Activated CD4-positive, alpha-beta memory T cell treated with anti-CD3 and anti-CD28 coated beads for 36 hours (primary cell): ENCODE measurements at places on chromosomes 12 and 14. TPM values are rescaled to one million over a fixed set of nuclear protein-coding genes. Genes with fewer than 3 reads are reported as not detected.

GRCh38 chr14:45810152-45810872, 557.3 kb upstream of the MIS18BP1 start:
- no peak for DNase-seq
- H3K4me1 ChIP-seq, result no peaks in the 10 kb centered on the region
- H3K36me3 ChIP-seq, result no peaks in the 10 kb centered on the region
- no peak overlapping the region for H3K4me3 ChIP-seq
- no peak overlapping the region for H3K27ac ChIP-seq

Gene ACOT2
- total RNA-seq, result 4.8 TPM

Gene PA2G4
- 399 TPM for total RNA-seq

DNA sequence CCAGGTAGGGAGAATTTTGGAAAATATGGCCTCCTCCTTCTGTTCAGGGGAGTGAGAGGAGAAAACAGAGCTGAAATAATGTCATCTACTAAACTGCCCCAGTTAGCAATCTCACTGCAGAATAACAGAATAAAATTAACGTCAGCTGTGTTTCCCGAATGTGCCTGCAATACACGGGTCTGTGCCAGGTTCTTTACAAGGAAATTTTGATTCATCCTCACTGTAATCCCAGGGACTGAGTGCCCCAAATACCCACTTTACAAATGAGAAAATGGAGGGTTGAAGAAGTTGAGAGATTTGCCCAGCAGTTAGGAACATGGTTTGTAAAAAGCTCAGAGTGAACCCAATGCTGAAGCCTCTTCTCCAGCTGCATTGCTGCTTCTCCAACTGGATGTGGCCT, 21.3 kb upstream of the SERPINA6 start:
- H3K27ac ChIP-seq, result peak overlapping the region; percentile 95
- no peak overlapping the region for H3K4me3 ChIP-seq
- DNase-seq, result no peak
- peaks cover 71% of the 10 kb centered on the region for H3K4me1 ChIP-seq

Gene CPNE6
- not detected for total RNA-seq

Gene IKZF4
- 15.1 TPM for total RNA-seq

DNA sequence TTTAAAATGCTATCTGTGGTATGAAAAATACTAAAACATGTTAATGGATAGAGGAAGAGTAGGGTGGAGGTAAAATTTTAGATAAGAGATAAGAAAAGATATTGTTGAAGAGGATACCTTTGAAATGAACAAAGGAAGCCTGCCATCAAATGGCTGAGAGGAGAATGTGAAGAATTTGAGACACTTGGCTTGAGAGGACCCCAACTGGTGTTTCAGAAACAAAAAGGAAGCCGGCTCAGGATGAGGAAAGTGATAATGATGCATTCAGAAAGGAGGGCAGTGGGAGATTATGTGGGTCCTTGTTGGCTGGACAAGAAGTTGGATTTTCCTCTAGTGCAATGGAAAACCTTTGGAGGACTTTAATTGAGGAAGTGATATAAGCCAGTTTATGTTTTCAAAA, 264.4 kb downstream of the DUSP6 start:
- H3K4me3 ChIP-seq, result no peak overlapping the region
- H3K27ac ChIP-seq, result no peak overlapping the region
- DNase-seq, result no peak
- peaks cover 5% of the 10 kb centered on the region for H3K27me3 ChIP-seq
- H3K4me1 ChIP-seq, result peaks cover 10% of the 10 kb centered on the region

- H3K27me3 ChIP-seq, result no peaks in the 10 kb centered on the region
- H3K36me3 ChIP-seq, result peaks cover 46% of the 10 kb centered on the region
- no peak overlapping the region for H3K4me3 ChIP-seq
- peak overlapping the region; percentile 33 for H3K27ac ChIP-seq
- peaks cover 10% of the 10 kb centered on the region for H3K4me1 ChIP-seq
- no peak for DNase-seq
These were observed 37.5 kb downstream of the ZFC3H1 start for GRCh38 chr12:71626098-71626497.

GRCh38 chr12:107007411-107007810, 20.5 kb upstream of the MTERF2 start:
- H3K36me3 ChIP-seq, result peaks cover 6% of the 10 kb centered on the region
- DNase-seq, result no peak
- H3K4me3 ChIP-seq, result no peak overlapping the region
- H3K27ac ChIP-seq, result no peak overlapping the region
- H3K4me1 ChIP-seq, result no peaks in the 10 kb centered on the region

Gene CCND2
- total RNA-seq, result 261 TPM

DNA sequence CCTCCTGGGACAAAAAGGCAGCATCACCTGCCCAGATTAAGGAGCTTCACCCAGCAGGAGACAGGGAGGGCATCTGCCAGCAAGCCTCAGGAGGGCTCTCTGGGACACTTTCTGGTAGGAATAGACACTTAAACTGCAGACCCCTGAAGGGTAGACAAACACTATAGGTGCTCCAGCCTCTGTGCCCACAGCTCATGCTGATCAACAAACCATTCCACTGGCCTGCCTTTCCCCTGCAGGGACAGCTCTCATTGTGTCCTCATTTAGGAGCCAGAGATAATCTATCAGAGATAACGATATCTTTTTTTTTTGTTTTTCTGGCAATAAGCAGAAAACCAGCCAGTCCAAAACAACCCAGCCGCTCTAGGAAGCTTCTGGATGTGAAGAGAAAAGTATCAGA, 251.8 kb upstream of the CCDC196 start:
- no peak overlapping the region for H3K4me3 ChIP-seq
- peaks cover 15% of the 10 kb centered on the region for H3K27me3 ChIP-seq
- no peak overlapping the region for H3K27ac ChIP-seq

DNA sequence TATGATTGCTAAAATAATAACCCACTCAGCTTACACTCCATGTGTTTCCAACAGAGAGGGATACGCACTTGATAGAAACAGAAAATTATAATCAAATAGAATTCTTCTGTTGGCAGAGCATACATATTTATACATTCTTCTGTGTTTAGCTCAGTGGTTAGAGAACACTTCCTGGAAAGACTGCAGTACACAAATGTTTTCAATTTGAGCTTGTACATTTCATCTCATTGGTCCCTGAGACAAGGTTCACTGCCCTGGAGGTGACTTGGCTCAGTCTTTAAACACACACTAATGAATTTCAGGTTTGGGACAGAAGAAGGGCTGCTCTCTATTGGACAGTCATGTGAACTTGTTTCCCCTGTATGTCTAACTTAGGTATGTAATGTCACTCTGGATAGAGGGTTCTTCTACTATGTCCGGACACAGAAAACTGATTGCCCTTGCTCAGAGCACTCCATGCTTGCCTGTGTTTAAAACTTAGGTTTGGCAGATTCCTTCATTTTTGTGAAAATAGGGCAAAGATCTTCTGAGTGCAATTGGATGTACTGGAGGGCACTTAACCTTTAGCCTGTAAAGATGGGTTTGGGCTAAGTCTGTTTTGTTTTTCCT, 22.9 kb downstream of the PROX2 start:
- no peak for DNase-seq
- H3K4me1 ChIP-seq, result peaks cover 16% of the 10 kb centered on the region
- H3K4me3 ChIP-seq, result no peak overlapping the region
- H3K36me3 ChIP-seq, result no peaks in the 10 kb centered on the region
- no peaks in the 10 kb centered on the region for H3K27me3 ChIP-seq

Gene ANO4
- total RNA-seq, result not detected

DNA sequence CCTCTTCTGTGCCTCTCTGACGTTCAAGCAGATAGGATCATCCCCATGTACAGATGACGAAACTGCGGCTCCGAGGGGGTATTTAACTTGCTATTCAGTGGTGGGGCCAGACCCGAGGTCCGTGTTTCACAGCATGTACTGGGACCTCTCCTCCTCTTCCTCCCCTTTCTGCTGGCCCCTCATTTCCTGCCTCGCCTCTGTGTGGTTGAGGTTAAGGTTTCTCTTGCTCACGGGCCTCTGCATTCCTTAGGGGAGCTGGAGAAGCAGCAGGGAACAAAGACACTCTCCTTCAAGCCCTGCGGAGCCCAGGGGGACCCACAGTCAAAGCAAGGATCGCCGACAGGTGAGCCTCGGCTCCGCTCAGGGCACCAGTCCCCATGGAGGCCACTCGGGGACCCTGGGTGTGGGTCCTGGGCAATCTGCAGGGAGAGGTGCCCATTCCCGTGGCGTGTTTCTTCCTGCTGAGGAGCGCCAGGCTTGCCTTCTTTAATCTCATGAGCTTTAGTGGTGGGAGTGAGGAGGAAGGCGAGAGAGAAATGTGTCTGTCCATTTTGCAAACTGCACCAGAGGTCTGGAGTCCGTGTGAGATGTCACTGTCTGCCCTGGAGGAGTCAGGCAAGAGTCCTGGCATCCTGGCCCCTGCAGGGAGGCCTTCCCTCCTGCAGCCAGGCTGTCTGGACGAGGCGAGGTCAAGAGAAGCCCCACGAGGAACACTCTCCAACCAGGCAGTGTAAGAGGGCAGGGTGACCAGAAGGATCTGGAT, 45.0 kb downstream of the SLC6A12 start:
- peaks cover 4% of the 10 kb centered on the region for H3K27me3 ChIP-seq
- H3K36me3 ChIP-seq, result no peaks in the 10 kb centered on the region

Gene TAMALIN
- total RNA-seq, result 18.7 TPM

Gene LALBA
- not detected for total RNA-seq

DNA sequence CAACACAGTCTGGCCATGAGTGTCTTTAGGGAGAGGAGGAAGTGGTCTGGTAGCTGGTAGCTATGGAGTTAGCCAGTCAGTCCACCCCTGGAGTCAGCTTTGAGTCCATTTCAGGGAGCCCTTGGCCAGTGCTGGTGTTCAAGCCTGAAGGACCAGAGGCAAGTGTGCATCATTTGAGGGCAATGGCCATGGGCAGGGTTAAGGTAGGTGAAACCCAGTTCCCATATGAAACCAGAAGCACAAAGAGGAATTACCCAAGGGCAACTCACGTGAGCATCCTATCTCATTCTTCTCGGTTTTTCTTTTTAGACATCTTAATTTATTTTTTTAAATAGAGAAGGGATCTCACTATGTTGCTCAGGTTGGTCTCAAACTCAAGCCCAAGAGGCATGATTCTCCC, 61.3 kb upstream of the ACTN1 start:
- H3K27me3 ChIP-seq, result peaks cover 32% of the 10 kb centered on the region
- H3K4me1 ChIP-seq, result peaks cover 1% of the 10 kb centered on the region
- no peaks in the 10 kb centered on the region for H3K36me3 ChIP-seq
- no peak for DNase-seq

Gene PRKD1
- not detected for total RNA-seq

DNA sequence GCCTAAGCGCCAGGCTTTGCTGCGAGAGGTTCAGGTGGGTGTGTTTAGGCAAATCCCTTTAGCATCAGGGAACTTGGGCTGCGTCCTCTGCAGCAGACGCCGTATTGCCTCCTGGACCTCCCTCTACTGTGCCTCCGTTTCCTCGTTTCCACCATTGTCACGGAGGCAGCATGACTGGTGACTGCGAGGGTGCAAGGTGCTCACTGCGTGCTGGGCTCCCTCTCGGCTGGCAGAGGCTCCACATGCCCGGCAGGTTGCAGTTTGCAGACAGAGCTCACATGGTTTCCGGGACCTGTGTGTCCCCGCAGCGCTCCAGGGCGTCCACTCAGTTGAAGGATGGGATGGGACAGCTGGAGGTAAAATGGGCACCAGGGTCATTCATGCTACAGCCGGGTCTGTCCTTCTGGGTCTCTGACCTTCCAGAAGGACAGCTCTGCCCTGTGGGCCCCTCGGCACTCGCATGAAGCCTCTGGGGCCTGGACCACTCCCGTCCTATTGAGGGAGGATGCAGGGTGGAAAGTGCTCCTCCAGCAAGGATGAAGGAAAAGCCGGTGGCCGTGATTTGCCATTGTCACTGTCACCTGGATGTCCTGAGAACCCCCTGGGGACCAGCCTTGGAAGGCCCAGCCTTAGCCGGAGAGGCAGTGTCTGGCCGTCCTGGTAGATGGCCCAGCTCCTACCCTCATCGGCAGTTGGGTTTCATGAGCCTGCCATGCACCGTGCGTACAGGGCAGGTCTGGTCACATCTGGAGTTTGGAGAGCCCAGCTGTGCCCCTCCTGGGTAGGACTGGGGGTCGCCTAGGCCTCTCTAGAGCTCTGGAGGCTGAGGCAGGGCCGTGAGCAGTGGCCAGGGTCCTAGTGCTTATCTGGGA, 146.5 kb downstream of the KIF26A start:
- H3K36me3 ChIP-seq, result no peaks in the 10 kb centered on the region
- H3K4me1 ChIP-seq, result no peaks in the 10 kb centered on the region
- no peak overlapping the region for H3K27ac ChIP-seq
- no peak for DNase-seq
- no peaks in the 10 kb centered on the region for H3K27me3 ChIP-seq

DNA sequence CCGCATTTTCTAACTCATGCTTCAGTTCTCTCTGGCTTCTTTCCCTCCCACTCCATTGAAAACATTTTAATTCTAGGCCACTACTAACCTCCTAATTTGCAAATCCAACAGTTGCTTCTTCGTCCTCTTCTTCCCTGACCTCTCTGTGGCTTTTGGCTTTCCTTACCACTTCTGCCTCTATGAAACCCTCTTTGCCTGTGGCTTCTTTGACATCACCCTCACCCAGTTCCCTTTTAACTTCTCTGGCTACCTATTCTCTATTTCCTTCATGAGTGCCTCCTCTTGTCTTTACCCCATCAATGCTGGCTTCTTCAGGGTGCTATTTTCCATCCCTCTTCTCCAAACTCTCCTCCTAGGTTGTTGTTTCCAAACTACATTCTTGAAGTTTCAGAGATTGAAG, 4.4 kb upstream of the HCFC2 start:
- H3K36me3 ChIP-seq, result peaks cover 2% of the 10 kb centered on the region
- no peak overlapping the region for H3K4me3 ChIP-seq
- peaks cover 2% of the 10 kb centered on the region for H3K4me1 ChIP-seq
- H3K27me3 ChIP-seq, result peaks cover 18% of the 10 kb centered on the region

Gene E2F7
- total RNA-seq, result 5.8 TPM

GRCh38 chr12:124527861-124528561, 39.4 kb downstream of the NCOR2 start:
- H3K4me3 ChIP-seq, result no peak overlapping the region
- no peak for DNase-seq
- H3K27ac ChIP-seq, result no peak overlapping the region
- H3K4me1 ChIP-seq, result peaks cover 16% of the 10 kb centered on the region
- no peaks in the 10 kb centered on the region for H3K27me3 ChIP-seq
- peaks cover 3% of the 10 kb centered on the region for H3K36me3 ChIP-seq

Gene KRT79
- total RNA-seq, result not detected

GRCh38 chr12:11743423-11744409, 94.2 kb downstream of the ETV6 start:
- H3K36me3 ChIP-seq, result peaks cover 5% of the 10 kb centered on the region
- no peaks in the 10 kb centered on the region for H3K27me3 ChIP-seq

DNA sequence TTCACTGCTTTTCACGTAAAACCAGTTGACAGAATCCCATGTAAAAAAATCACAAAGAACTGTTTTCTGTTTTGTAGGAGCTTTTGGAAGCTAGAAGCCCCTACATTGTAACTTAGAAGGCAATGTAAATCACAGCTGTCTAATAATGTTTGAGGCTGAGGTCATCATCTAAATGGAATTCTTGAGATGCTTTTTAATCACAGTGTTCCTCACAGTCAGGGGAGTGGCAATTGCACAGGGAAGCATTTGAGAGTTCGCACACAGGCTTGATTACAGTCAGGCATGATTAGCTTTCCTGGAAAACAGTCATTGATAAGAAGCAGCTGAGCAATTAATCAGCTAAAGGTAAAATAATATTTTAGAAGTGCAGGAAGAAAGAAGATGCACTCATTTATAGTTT, 2.9 kb downstream of the SLC17A8 start:
- H3K36me3 ChIP-seq, result no peaks in the 10 kb centered on the region
- H3K27ac ChIP-seq, result no peak overlapping the region
- H3K4me1 ChIP-seq, result no peaks in the 10 kb centered on the region
